Ascending aorta (tissue), 2 donors: ENCODE measurements at places on chromosomes 13 and 19.

DNA sequence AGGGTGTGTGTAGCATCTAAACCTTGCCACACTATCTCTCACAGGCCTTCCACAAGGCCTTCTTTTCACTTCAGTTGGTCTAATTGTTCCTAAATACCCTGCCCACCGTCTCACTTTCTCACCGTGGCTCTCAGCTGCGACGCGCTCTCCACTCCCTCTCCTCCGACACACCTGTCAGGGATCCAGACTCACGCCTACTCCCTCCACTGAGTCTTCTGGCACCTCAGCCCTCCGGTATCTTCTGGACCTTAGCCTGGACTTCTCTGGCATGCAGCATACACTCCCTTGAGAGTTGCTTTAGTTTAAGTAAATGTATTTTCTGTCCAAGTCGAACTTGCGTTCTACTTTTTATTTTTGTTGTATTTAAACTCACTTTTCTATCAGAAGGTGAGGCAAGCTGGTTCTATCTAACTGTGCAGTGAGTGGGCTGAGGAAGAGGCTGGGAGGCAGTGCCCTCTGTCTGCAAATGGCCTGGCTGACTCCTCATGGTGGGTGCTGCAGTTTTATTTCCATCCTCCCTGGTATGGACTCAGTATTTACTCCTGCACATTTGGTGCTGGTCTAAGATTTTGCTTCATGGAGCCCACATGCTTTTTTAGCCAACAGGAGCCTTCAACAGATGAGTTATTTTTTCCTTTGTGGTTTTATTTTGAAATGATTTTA is 28.5 kb upstream of the ARGLU1 start:
- DNase-seq: no peak

- no peak for DNase-seq
These were observed 150.9 kb downstream of the PDS5B start for GRCh38 chr13:32737111-32737571.

- DNase-seq: no peak
These were observed 27.5 kb downstream of the SPRYD7 start for GRCh38 chr13:49908637-49909036.

DNA sequence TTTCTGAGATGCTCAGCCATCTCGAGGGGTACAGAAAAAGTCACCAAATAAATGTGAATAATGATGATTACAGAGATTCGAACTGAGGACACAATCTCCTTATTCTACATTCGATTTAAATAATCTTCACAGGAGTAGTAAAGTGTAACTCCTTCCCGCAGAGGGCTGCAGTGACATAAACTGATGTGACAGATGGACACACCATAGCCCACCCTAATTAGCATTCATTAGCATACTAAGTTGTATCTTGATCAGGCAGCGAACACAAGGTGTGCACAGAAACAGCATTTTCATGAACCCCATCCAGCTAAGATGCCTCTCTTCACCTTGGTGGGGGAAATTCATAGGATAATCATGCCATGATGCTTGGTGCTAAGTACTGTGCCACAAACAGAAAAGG is 83.0 kb downstream of the TNFSF11 start:
- no peak for DNase-seq

GRCh38 chr13:86429756-86430155 is 630.5 kb upstream of the SLITRK6 start:
- no peak for DNase-seq

DNA sequence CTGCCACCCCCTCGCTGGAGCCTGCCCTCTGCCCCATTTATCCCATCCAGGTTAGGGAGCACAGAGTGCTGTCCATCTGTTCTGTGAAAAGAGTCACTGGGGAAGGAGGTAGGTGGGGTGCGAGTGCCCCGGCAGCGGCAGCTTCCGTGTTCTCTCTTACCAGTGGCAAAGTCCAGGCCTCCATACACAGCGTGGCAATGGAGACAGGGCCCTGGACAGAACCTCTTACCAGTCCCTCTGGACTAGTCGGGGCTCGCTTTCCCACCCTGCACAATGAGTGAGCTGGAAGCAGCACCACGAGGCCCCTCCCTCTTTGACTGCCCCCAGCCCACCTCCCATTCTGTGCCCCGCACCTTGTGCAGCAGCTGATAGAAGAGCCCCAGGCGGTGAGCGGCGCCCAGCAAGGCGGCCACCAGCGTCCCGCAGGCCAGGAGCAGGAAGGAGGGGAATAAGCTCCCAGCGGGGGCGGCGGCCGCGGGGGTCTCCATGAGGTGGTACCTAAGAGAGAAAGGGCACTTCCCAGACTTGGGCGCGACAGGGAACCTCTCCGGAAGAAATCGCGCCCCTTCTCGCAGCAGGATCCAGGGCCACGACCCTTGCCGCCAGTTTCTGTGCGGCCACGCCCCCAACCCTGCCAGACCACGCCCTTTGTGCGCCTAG is 17.5 kb downstream of the SYDE1 start:
- no peak for DNase-seq

GRCh38 chr19:1678073-1678472 is 25.7 kb upstream of the TCF3 start:
- DNase-seq: no peak

GRCh38 chr13:51643882-51644281 is 59.6 kb downstream of the WDFY2 start:
- DNase-seq: no peak

GRCh38 chr13:25347151-25347550 is 24.6 kb upstream of the ATP8A2 start:
- no peak for DNase-seq

- DNase-seq: no peak
These were observed 11.6 kb upstream of the PLIN3 start for GRCh38 chr19:4879041-4879440.

DNA sequence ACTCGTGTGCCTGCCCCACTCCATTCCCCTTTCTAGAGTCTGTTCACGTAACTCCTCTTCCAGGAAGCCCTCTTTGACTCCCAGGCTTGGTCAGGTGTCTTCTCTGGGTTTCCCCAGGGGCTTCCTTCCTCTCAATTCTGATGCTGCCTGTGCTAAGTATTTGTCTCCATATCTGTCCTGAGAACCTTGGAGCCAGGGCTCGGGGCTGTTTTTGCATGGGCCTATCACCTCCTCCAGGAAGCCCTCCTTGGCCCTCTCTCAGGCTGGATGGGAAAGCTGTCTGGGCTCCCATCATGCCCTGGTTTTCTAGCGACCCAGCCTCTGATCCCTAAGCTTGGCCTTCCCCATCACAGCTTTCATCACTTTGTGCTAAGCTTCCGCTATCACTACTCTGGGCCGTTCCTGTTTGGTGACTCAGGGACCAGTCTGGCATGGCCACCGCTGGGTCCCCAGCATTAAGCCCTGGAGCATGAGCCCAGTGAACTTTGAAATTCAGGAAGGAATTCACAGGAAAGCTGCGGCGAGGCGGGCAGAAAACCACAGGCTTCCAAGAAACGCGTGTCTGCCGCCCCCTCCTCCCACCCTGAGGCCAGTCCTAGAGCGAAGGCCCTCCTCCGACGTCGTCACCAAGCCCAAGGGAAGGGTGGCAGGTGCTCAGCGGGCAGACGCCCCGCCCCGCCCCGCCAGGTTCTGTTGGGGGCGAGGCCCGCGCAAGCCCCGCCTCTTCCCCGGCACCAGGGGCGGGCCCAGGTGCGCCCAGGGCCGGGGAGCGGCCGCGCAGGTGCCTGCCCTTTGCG is 486 bp upstream of the SPINT2 start:
- DNase-seq: peak; percentile 42

GRCh38 chr19:48637948-48638830 is 1.0 kb upstream of the DBP start:
- peak; percentile 53 for DNase-seq

DNA sequence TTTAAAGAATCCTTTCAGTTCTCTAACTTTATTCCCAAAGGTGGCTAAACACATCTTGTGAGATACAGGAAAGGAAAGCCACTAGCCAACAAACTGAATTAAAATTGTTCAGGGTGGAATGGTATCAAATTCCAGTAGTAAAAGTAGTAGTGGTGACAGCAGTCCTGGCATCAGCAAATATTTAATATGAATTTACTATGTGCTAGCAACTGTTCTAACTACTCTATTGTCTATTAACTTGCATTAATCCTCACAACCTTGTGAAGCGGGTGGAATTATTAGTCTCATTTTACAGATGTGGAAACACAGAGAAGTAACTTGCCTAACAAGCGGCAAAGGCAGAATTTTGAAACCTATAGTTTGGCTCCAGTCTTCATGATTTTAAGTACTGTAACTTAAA is 130.1 kb downstream of the KLF12 start:
- no peak for DNase-seq

GRCh38 chr19:6279620-6279930 is 200 bp downstream of the MLLT1 start:
- no peak for DNase-seq

DNA sequence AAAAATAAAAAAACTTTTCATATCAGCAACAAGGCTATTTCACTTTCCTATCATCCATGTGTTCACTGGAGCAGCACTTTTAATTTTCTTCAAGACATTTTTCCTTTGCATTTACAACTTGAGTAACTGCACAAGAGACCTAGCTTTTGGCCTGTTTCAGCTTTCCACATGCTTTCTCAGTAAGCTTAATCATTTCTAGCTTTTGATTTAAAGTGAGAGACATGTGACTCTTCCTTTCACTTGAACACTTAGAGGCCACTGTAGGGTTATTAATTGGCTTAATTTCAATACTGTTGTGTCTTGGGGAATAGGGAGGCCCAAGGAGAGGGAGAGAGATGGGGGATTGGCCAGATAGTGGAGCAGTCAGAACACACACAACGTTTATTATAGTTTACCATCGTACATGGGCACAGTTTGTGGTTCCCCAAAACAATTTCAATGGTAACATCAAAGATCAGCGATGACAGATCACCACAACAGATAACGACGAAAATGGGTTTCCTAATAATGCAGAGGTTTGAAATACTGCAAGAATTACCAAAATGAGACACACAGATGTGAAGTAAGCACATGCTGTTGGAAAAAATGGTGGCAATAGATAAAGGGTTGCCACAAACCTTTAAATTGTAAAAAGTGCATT is 117.6 kb downstream of the GGACT start:
- DNase-seq: no peak

DNA sequence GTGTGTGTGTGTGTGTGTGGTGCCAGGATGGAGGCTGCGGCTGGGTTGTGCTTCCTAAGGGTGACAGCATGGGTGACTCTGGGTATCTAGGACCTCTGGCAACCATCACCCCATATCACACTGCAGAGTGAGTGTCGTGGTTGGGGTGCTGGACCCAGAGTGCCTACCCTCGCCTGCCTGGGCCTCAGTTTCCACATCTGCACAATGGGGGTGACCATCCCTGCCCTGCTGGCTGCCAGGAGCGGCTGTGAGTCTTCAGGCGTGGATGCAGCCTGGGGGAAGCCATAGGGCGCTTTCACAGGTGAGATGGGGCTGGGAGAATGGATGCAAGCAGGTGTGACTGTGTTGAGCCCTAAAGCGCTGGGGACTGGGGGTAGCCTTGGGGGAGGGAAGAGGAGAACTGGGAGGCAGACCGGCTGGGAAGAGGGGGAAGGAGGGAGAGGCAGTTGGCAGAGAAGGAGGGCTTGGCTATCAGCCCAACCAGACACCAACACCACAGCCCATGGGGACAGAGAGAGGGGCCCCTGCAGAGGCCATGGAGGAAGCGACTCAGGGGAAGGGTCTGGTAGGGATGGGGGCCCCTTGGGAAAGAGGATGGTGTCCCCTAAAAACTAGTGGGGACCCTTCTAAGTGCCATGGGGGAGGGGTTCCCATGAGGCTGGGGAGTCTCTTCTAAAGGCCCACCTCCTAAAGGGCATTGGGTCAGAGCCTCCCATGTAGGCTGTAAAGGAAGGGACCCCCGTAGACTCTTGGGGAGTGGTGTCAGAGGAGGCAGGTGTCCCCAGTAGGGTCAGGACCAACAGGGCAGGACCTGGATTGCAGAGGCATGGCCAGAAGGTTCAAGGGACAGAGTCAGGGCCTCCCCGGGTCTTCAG is 1.7 kb downstream of the PLPPR2 start:
- DNase-seq: no peak

GRCh38 chr13:94646904-94647303 is 45.2 kb downstream of the GPR180 start:
- DNase-seq: no peak
